ENCODE measurements at places on chromosomes 7 and 10.

GRCh38 chr10:23676296-23676695 lies 237.4 kb downstream of the OTUD1 start:
- no peak overlapping the region for H3K27ac ChIP-seq
- H3K4me1 ChIP-seq, result no peaks in the 10 kb centered on the region
- H3K27me3 ChIP-seq, result peaks cover 7% of the 10 kb centered on the region
- no peak overlapping the region for H3K4me3 ChIP-seq

- H3K27me3 ChIP-seq, result no peaks in the 10 kb centered on the region
- peak overlapping the region; percentile 91 for H3K27ac ChIP-seq
- H3K36me3 ChIP-seq, result peaks cover 20% of the 10 kb centered on the region
- H3K4me1 ChIP-seq, result peaks cover 77% of the 10 kb centered on the region
These were observed 260.5 kb upstream of the KLF14 start for GRCh38 chr7:130994378-130995115.

- no peaks in the 10 kb centered on the region for H3K27me3 ChIP-seq
- H3K36me3 ChIP-seq, result peaks cover 19% of the 10 kb centered on the region
- no peak overlapping the region for H3K4me3 ChIP-seq
- no peak for DNase-seq
- H3K4me1 ChIP-seq, result peaks cover 43% of the 10 kb centered on the region
- H3K27ac ChIP-seq, result no peak overlapping the region
These were observed 34.5 kb downstream of the ADAP1 start for GRCh38 chr7:919924-920341.

- DNase-seq, result no peak
- H3K36me3 ChIP-seq, result no peaks in the 10 kb centered on the region
- no peak overlapping the region for H3K27ac ChIP-seq
- no peak overlapping the region for H3K4me3 ChIP-seq
- H3K4me1 ChIP-seq, result no peaks in the 10 kb centered on the region
- H3K27me3 ChIP-seq, result no peaks in the 10 kb centered on the region
These were observed 25.6 kb downstream of the PAPOLB start for GRCh38 chr7:4836206-4836661.

GRCh38 chr7:16395121-16395520 lies 26.2 kb downstream of the CRPPA start:
- no peaks in the 10 kb centered on the region for H3K27me3 ChIP-seq
- no peaks in the 10 kb centered on the region for H3K4me1 ChIP-seq
- DNase-seq, result no peak
- H3K27ac ChIP-seq, result no peak overlapping the region
- no peak overlapping the region for H3K4me3 ChIP-seq

- peaks cover 88% of the 10 kb centered on the region for H3K36me3 ChIP-seq
- peak overlapping the region; percentile 92 for H3K27ac ChIP-seq
- peaks cover 16% of the 10 kb centered on the region for H3K4me1 ChIP-seq
- peak; percentile 55 for DNase-seq
- no peak overlapping the region for H3K4me3 ChIP-seq
These were observed 271.0 kb downstream of the MAD1L1 start for GRCh38 chr7:1961701-1962276.

Data from stimulated activated naive B cell treated with anti-CD40 and anti-IgM and Interleukin-4, amounts not matched to agents 10 μg/mL and 1 μg/mL and 100 μg/mL, for 72 hours (primary cell).